Brain (organoid and tissue), 16 donors: ENCODE measurements at places on chromosomes 4 and X.
A peak's percentile ranks its signal among the peaks of the same experiment; 100 is the strongest.

GRCh38 chr4:148441624-148441985, 609 bp downstream of the NR3C2 start:
- peak; percentile 11 for DNase-seq

- DNase-seq, result no peak
These were observed 53.0 kb upstream of the MYOZ2 start for GRCh38 chr4:119082661-119083060.

GRCh38 chrX:38318196-38318595, 9.1 kb downstream of the RPGR start:
- DNase-seq, result no peak

DNA sequence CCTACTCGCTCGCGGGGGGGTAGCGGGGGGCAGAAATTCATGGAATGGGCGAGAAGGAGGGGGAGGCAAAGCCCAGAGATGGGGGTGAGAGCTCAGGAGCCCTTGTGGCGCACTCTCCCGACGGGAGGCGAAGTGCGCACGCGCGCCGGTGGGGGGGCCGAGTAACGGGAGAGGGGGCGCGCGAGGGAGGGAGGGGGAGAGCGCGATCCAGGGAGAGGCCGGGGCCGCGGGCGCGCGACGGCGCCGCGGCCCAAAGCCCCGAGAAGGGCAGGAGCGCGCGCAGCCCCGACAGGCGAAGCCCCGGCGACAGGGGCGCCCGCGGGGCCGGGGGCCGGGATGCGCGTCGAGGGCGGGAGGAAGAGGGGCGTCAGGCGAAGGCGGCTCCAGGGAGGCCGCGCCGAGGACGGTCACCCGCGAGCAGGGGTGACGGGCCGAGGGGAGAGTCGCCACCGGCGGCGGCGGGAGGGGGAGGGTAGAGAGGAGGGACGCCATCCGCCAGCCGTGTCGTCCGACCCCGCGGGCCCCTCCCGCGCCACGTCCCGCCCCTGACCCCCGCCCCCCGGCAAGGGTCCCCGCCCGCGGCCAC, 421 bp downstream of the MECP2 start:
- DNase-seq, result peak; percentile 92

- no peak for DNase-seq
These were observed 11.1 kb downstream of the PLA2G12A start for GRCh38 chr4:109718759-109719158.

DNA sequence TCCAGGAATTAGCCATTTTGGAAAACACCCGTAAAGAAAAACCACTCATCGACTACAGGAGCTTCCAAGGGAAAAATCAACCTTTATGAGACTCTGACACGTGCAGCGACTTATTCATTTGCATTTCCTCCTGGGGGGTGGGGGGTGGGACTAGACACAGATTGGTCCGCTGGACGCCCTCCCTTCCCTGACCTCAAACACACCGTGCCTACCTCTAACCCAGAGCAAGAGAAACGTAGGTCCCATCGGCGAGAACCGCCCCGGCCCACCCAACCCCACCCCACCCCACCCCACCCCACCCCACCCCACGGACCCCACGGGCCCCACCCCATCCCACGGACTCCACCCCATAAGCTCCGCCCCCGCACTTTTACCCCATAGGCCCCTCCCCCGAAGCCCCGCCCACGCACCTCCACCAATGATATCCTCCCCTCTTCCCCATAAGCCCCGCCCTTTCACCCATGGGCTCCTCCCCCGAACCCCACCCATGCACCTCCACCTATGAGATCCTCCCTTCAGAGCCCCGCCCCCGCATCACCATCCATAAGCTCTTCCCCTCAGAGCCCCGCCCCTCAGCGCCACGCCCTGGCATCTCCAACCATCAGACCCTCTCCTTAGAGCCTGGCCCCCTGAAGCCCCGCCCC, 1.1 kb downstream of the GTPBP6 start:
- no peak for DNase-seq

- no peak for DNase-seq
These were observed 244.2 kb upstream of the GRID2 start for GRCh38 chr4:92059615-92060014.

GRCh38 chr4:171590716-171591115, 222.5 kb upstream of the GALNTL6 start:
- peak; percentile 69 for DNase-seq

GRCh38 chrX:134520860-134521390, 61.0 kb downstream of the HPRT1 start:
- peak; percentile 27 for DNase-seq

DNA sequence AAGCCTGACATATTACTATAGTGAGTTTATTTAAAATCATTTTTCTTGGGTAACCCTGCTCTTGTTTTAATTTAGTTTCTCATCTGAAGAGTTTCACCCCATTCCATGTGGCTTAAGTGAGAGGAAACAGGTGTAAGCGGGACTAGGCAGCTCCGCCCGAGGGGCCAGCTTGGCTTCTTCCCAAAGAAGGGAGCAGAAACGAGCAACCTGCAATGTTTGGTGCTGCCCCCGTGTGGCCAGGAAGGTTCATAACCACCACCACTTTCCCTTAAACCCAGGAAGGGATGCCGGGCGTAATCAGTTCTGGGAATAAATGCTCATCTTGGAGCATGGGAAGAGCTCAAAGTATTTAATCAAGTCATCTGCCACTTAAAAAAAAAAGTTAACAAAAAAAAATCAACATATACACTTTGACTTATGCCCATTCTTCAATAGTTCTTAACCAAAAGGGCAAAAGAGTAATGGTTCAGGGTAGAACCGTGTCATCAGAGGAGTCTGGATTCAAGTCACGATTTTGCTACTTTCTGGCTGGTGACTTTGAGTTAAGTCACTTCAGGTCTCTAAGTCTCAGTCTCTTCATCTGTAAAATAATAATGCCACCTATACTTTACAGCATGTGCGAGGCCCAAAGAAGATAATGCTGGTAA, 147.9 kb downstream of the NSUN7 start:
- DNase-seq, result peak; percentile 86

GRCh38 chr4:155854582-155855226, 11.4 kb downstream of the ASIC5 start:
- peak; percentile 19 for DNase-seq

- no peak for DNase-seq
These were observed 144.8 kb downstream of the ARAP2 start for GRCh38 chr4:36099509-36099908.

- no peak for DNase-seq
These were observed 980.8 kb upstream of the GRID2 start for GRCh38 chr4:91322961-91323360.

- DNase-seq, result no peak
These were observed 112.3 kb upstream of the RADX start for GRCh38 chrX:106499473-106499872.

- no peak for DNase-seq
These were observed 88.4 kb upstream of the TET2 start for GRCh38 chr4:105058177-105058812.

DNA sequence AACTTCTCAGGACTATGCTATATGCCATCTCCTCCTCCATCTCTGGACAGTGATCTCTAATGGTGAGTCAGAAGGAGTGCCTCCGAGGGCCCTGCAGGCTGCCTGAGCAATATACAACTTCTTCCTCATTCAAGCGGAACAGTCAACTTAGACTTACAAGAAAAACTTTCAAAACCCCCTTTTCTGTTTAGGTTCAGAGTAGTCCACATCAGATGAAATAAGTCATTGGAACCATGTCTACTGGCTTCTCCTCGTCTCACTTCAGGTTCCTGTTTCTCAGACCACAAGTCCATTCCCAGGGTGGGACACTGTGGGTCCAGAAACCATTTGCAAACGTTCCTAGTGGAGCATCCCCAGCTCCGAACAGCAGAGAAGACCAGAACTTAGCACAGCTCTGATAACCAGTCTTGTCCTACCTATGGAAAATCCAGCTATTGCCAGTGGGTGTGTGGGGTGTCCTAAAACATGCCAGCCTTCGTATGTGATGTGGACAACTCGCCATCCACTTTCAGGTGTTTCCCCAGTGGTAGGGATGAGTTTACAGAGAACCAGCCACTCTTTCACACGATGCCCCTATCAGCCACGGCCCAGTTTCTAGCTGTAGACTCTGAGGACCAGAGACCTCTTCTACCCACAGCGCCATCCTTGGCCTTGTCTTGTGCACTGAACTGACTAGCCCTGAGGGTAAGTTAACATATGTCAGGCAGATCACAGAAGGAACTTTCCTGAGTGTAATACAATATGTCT, 32.7 kb upstream of the NKRF start:
- no peak for DNase-seq

- DNase-seq, result no peak
These were observed 8.1 kb downstream of the ACSL1 start for GRCh38 chr4:184817494-184818215.

DNA sequence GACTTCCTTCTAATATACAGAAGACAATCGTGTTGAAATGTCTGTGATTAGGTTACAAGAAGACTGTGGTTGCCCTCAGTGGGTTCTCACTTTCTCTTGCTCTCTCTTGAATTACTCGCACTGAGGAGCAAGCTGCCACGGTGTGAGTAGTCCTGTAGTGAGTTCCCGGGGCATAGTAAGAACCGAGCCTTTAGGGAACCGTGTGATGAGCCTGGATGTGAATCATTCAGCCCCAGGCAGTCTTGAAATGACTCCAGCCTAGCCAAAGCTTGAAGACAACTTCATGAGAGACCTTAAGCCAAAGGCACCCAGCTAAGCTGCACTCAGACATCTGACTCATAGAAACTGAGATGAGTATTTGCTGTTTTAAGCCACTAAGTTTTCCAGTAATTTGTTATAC, 292.7 kb downstream of the SPOCK3 start:
- no peak for DNase-seq

- DNase-seq, result no peak
These were observed 1742.8 kb downstream of the PCDH7 start for GRCh38 chr4:32462944-32463343.

DNA sequence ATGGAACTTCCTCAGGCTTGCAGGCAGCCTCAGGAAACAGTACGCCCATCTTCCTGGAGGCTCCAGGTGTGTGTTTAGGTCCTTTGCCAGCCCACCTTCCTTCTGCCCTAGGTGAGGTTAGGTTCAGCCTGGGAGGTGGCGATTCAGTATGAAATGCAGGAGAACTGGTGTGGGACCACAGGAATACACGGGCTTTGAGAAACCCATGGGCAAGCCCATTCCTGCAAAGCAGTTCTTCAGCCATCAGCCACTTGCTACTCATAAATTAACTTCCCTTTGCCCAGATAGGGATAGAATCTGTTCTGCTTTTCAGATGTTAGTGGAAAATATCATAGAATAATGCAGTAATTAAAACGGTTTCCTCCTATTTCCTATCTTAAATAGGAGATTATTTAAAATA, 32.2 kb downstream of the TBC1D14 start:
- DNase-seq, result no peak

- DNase-seq, result no peak
These were observed 7.6 kb downstream of the CYBB start for GRCh38 chrX:37787423-37787869.

DNA sequence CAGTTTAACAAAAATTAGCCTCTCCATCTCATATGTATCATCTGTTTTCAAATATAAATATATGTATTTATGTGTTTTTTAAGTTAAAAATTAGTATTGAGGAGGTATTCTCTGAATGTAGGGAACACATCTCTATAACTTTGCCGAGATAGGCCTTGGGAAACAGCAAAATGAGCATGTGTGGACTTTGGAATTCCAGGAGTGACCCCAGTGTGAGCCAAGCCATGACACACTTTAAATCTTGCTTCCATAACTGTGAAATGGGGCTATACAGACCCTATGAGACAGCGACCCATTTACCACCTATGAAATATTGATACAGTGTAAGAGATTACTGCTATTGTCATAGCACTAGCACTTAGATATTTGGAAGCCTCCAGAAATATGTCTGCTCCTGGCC, 58.8 kb downstream of the FRMPD4 start:
- no peak for DNase-seq

DNA sequence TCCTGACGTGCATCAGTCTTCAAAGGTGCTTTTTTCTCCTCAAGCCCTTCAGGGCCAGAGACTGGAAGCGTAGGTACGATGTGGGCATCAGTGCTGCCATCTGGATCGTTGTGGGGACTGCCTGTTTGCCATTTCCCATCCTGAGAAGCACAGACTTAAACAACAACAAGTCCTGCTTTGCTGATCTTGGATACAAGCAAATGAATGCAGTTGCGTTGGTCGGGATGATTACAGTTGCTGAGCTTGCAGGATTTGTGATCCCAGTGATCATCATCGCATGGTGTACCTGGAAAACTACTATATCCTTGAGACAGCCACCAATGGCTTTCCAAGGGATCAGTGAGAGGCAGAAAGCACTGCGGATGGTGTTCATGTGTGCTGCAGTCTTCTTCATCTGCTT, 15.7 kb downstream of the P2RY10 start:
- DNase-seq, result no peak

DNA sequence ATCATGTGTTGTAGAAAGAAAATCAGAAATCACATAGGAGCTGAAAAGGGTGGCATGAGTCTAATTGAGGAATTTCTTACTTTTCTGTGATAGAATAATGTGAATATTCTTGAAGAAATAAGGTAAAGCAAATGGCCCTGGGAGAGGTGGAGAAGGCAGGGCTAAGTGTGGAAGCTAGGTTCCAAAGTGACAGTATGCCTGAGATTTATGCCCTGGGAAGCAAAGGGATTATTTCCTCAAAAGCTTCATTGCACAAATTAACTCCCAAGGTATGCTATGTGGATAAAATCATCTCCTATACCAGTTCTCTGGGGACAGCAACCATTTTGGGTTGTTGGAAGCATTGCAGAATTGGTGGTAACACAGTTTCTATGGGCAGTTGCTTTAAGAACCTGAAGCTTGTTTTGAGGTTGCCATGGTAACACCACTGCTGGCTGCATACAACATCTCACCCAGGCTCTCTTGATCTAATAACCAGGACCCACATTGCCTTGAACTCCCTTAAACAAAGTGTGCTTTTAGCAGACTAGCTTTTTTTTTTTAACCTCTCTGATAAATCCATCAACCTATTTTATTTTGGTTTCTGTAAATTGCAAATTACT, 21.0 kb downstream of the MAOA start:
- DNase-seq, result peak; percentile 81

DNA sequence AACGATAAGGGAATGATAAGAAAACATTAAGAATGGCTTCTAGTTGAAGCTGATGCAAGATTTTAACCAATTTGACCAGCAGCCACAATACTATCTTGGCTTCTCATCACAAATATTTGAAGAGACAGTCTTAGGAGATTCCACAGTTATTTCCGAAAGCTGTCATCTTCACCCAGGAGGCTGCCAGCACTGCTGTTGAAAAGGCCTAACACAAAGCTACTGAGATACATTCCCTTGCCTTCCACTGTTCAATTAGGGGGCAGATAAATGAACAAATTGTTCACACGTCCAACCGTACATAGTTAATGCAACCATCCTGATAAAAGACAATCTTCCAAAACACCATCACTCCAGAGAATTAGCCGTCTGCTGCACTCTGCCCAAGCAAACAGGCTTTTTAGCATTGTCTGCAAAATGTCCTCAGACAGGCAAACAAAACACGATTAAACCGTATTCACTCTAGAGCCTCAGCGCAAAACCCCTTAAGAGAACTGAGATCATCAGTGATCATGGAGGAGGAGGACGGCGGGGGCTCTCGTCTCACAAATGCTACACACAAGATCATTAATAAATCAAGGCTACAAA, 189.8 kb upstream of the PSAPL1 start:
- DNase-seq, result peak; percentile 50

DNA sequence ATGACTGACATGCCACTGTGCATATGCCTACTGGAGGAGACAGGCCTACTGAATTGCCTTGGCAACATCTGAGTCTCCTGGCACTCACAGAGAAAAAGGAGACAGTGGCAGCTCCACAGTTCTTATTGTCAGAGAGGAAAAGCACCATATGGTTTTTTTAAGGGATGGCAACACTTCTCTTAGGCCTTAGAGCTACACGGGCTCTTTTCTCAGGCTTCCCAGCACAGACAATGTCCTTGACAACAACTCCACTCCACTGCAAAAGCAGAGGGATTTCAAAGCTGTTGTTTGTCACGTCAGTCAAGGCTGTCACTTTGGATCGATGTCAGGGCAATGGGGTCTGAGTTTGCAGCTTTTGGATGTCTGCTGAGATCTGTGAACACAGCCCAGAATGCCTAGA, 4.7 kb upstream of the CLCN4 start:
- peak; percentile 93 for DNase-seq
